ENCODE measurements at places on chromosomes 6 and 20.

GRCh38 chr20:62802026-62802712 lies 2.5 kb upstream of the OGFR start:
- no peak for DNase-seq

GRCh38 chr6:89323511-89323971 lies 8.4 kb upstream of the GABRR2 start:
- no peak for DNase-seq

DNA sequence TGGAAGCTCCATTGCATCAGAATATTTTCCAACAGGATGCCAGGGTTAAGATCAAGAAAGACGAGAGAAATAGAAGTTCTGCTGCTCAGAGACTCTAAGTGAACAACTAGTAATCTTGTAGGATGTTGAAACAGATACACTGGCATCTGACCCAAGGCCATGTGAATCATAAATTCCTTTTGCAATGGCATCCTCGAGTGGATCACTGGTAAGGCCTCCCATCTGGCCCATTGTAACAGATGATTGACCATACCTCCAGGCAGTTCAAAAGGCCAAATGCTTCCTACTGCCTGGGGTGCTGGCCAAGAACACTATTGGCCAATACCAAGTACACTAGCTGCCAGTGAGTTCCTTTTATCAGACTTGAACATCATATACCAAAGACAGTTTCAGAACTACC lies 9.9 kb upstream of the SLC17A3 start:
- DNase-seq, result no peak

DNA sequence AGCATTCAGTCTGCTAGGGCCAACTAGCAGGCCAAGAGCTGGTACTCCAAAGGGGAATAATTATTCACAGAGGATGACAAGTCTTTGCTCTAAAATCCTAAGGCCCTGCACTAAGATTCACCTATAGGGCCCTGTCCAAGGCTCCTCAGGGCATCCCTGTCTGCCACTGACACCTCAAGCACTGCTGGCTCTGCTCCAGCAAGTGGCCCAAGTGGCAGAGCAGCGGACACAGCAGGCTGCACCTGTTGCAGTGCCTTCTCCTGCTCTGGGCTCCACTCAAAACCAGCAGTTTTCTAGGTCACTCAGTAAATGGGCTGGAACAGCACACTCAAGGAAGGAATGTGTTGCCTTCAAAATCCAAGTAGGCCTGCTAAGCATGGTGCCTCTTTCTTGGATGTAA lies 36.4 kb upstream of the SMOC2 start:
- DNase-seq, result no peak

DNA sequence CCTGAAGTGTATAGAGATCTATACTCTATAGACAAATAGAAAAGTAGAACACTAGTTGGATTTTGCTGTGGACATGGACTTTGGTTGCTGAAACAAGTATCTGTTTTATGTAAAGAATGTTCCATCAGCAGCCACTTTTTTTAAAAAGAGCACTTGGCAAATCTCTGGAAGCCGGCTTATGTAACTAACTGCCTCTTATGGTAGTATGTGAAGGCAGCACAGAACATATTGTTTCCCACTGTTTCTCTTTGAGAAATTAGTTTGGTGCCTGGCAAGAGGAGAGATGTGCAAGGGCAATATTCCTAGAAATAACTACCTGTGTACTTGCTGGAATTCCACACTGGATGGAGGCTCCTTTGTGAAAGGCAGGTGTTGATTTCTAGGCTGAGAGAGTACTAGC lies 242.3 kb upstream of the PREP start:
- DNase-seq, result no peak

All from NCI-H2171 (cell line).